ENCODE measurements at places on chromosomes 2 and 18.

- DNase-seq: peak; percentile 92
Measured at GRCh38 chr2:231642631-231643494, 50.2 kb downstream of the TEX44 start.

- DNase-seq: no peak
Measured at GRCh38 chr2:209901172-209901571, 101.3 kb upstream of the RPE start.

DNA sequence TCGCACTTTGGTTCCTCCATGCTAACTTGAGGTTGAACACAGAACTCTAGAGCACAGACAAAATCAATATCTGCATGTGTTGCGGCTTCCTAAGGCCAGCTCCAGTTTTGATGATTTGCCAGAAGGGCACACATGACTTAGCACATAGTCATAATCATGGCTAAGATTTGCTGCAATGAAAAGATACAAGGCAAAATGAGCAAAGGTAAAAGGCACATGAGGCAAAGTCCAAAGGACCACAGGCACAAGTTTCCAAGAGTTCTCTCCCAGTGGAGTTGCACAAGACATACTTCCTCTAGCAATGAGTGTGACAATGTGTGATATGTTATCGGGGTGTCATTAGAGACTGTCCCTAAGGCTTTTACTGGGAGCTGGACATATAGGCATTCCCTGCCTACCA is 24.2 kb upstream of the CXXC1 start:
- peak; percentile 28 for DNase-seq

GRCh38 chr2:67457699-67458098 is 60.6 kb downstream of the ETAA1 start:
- peak; percentile 9 for DNase-seq

GRCh38 chr18:7370375-7370774 is 139.5 kb downstream of the LRRC30 start:
- DNase-seq: no peak
